Ascending aorta (tissue), 2 donors: ENCODE measurements at places on chromosomes 12 and 14.

- H3K4me1 ChIP-seq, result no peaks in the 10 kb centered on the region
- no peak overlapping the region for H3K27ac ChIP-seq
- no peaks in the 10 kb centered on the region for H3K27me3 ChIP-seq
- H3K36me3 ChIP-seq, result peaks cover 58% of the 10 kb centered on the region
- H3K4me3 ChIP-seq, result no peak overlapping the region
- DNase-seq, result no peak
These were observed 9.6 kb downstream of the PRKAG1 start for GRCh38 chr12:49008943-49009342.

DNA sequence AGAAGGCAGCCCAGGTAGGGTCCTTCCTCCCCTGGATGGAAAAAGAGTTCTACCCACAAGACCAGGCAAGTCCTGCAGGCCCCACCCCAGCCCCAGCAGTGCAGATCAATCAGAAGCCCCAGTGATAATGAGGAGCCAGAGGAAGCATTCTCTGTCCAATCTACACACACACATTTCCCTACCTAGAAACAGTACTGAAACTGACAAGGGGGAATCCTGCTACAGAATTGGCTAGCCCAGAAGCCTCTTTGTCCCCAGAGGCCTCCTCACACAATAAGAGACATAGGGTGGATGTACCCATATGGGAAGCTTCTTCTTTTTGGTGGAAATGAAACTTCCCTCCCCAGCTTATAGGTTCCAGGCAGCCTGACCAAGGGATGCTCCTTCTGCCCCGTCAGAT, 9.9 kb downstream of the FSCB start:
- DNase-seq, result no peak
- no peak overlapping the region for H3K4me3 ChIP-seq
- no peaks in the 10 kb centered on the region for H3K36me3 ChIP-seq
- H3K27ac ChIP-seq, result no peak overlapping the region

- H3K36me3 ChIP-seq, result no peaks in the 10 kb centered on the region
- no peak overlapping the region for H3K27ac ChIP-seq
- DNase-seq, result no peak
- no peaks in the 10 kb centered on the region for H3K27me3 ChIP-seq
- H3K4me1 ChIP-seq, result no peaks in the 10 kb centered on the region
- no peak overlapping the region for H3K4me3 ChIP-seq
These were observed 1002.2 kb upstream of the FLRT2 start for GRCh38 chr14:84527706-84528105.

DNA sequence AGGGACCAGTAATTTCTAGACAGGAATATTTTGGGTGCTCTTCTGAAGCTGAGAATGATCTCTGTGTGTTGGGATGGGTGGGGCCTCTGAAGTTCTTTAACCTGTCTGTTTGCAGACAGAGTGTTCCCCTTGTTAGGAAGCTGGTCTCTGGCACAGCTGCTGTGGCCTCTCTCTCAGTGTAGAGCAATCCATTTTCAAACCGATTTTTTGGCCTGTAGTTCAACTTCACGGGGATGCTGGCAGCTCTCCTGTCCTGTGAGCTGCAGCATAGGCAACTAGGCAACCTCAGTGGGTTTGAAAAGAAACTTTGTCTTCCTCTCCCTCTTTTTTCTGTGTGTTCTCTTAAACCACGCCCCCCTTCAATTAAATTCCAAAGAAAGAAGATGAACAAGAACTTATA, 69.1 kb downstream of the SMOC1 start:
- no peak for DNase-seq
- no peak overlapping the region for H3K4me3 ChIP-seq
- no peaks in the 10 kb centered on the region for H3K27me3 ChIP-seq
- H3K36me3 ChIP-seq, result no peaks in the 10 kb centered on the region
- H3K27ac ChIP-seq, result no peak overlapping the region

DNA sequence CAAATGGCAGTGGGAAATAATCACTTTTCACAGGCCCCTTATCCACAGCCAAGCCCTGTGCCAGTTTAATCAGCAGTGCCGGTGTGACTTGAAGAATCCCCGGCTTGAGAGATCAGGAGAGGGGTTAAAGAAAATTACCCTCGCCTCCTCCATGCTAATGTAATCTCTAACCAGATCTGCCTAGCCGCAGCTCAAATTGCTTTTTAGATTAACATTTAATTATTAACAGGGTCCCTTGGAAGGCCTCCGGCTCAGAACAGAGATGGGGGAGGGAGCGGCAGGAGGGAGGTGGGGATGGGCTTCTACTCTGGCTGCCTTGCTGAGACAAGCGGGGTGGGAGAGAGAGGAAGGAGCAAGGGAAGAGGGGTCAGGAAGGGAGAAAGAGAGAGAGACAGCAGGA, 24.0 kb downstream of the FAM222A start:
- no peak overlapping the region for H3K27ac ChIP-seq
- no peaks in the 10 kb centered on the region for H3K27me3 ChIP-seq
- H3K36me3 ChIP-seq, result no peaks in the 10 kb centered on the region
- no peaks in the 10 kb centered on the region for H3K4me1 ChIP-seq

DNA sequence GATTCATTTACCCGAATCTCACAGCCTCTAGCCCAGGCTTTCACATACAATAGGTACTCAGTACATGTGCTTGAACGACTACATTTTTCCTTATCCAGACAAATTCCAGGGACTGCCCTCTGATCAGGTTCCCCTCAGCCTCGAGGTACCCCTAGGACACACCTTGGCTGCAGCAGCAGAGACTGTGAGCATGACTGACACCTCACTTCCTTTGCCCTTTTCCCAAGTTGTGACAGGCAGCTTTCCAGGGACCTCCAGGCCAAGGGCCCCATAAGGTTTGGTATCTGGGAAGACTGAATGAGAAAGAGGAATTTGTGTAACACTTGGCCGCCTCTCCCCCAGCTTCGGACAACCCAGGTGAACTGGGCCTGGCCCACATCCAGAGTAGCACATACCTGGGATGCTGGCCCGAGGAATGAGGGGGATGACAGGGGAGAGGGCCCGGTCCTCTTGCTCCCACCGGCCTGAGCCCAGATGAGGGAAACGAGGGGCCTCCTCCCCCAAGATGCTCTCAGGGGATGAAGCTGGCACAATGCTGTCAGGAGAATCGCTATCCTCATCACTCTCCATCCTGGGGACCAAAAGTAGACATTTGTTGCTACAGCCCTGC, 10.2 kb upstream of the PRKAG1 start:
- DNase-seq, result no peak
- no peak overlapping the region for H3K27ac ChIP-seq
- H3K4me3 ChIP-seq, result no peak overlapping the region
- no peaks in the 10 kb centered on the region for H3K4me1 ChIP-seq

GRCh38 chr12:30853561-30854133, 72.9 kb upstream of the TSPAN11 start:
- no peak overlapping the region for H3K27ac ChIP-seq
- DNase-seq, result no peak
- H3K4me1 ChIP-seq, result no peaks in the 10 kb centered on the region
- no peak overlapping the region for H3K4me3 ChIP-seq
- no peaks in the 10 kb centered on the region for H3K27me3 ChIP-seq

DNA sequence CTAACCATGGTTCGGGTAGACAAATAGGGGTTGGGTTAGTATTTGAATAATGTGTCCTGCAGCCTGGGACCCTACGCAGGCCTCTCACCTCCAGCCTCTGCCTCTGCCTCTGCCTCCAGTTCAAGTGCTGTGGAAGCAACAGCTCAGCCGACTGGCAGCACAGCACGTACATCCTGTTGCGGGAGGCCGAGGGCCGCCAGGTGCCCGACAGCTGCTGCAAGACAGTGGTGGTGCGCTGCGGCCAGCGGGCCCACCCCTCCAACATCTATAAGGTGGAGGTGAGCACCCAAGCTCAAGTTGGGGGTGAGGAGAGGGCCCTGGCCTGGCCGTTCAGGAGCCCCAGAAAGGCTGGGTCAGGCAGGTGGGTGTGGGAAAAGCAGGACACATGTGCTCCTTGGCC, 55.9 kb downstream of the TSPAN11 start:
- no peaks in the 10 kb centered on the region for H3K27me3 ChIP-seq
- no peaks in the 10 kb centered on the region for H3K36me3 ChIP-seq
- H3K4me1 ChIP-seq, result no peaks in the 10 kb centered on the region
- H3K27ac ChIP-seq, result no peak overlapping the region
- no peak for DNase-seq

- H3K4me3 ChIP-seq, result no peak overlapping the region
- no peaks in the 10 kb centered on the region for H3K27me3 ChIP-seq
These were observed 97.2 kb upstream of the TMEM260 start for GRCh38 chr14:56482310-56482911.
